ENCODE measurements at places on chromosomes 1 and 21.

DNA sequence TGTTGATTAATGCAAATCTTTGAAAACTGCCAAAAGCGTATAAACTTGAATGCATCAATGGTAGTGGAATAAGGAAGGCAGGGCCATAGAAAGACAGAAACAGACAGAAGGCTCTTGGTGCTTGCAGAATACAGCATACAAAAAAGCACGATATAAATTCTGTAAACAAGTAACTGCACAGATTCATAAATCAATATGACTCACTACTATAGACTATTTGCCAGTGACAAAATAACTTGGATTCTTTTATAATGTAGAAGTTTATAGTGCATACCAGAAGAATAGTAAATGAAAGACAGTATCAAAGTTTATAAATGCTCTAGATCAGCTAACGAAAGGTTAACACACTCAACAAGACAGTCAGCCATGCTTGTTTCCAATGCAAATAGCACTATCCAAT lies 349.6 kb downstream of the PTBP2 start:
- no peak for DNase-seq

GRCh38 chr1:36222481-36223380 lies 1.5 kb upstream of the THRAP3 start:
- DNase-seq = no peak

GRCh38 chr1:93690921-93691789 lies 9.5 kb upstream of the BCAR3 start:
- DNase-seq = no peak

DNA sequence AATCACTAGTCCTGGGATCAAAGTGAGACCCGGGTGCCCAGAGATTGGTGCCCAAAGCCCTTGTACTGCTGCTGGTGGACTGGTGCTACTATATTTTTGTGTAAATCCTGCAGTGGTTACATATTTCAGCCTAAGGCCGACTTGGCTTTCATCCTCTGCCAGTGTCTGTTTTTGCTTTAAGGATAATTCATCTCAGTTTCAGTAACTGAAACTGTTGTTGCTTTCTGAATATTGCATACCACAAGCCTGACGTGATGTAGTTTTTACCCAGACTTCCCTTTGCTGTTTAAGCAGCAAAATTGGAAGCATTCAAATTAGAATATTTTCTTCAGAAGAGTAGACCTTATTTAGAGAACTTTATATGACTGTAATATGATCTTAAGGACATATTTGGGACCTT lies 341.8 kb downstream of the RYR2 start:
- no peak for DNase-seq

DNA sequence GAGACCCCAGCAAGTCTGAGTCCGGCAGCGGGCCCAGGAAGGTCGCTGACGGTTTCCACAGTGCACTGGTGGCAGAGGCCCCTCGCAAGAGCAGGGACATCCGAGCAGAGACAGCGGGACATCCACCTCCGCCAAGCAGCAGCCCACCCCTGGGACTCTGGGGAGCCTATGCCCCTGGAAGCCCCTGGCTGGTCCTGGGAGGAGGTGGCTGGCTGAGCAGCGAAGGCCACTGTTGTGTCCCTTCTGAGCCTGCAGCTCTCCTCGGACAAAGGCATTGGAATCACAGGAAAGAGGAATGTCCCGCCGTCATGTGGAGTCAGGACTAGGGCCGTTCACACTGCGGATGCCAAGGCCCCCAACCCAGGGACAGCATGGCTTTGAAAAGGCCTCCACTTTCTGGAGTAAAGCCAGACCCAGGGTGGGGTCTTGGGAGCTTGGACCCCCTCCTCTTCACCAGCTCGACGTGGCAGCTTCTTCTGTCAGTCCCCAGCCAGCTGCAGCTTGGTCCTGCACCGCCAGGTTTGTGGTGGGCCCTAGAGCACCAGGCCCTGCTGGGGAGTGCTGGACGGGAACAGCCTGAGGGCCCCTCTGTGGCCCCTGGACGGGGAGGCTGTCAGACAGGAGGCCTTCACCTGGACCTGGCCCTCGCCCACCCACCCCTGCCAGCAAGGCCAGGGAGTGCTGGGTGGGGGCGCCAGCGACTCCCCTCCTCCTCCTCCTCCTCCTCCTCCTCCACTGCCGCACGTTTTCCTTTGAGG lies 1.4 kb downstream of the MEGF6 start:
- no peak for DNase-seq

DNA sequence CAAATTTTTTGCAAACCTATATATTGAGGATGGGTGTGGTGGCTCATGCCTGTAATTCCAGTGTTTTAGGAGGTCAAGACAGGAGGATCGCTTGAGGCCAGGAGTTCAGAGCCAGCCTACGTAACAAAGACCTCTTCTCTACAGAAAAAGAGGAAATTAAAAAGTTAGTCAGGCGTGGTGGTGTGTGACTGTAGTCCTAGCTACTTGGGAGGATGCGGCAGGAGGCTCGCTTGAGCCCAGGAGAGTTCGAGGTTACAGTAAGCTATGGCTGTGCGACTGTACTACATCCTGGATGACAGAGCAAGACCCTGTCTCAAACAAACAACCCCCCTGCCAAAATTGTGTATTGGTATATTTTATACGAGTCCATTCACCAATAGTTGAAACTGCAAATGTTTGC lies 589.7 kb downstream of the DPYD start:
- no peak for DNase-seq

DNA sequence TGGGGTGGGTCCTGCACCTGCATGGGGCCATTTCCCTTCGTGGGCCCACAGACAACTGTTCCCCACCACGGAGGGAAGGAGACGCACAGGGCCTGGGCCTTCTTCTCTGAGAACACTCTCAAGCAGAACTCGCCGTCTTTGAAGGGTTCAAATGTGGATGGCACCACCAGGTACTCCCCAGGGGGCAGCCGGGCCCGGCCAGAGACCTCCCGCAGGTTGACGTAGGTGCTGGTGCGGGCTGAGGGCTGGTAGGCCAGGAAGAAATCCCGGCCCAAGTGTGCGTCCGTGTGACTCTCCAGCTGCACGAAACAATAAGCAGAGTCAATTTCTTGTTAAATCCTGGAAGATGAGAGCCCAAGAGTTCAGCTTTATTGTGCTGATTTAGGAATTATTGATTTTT lies 56.4 kb downstream of the CAPN8 start:
- no peak for DNase-seq

DNA sequence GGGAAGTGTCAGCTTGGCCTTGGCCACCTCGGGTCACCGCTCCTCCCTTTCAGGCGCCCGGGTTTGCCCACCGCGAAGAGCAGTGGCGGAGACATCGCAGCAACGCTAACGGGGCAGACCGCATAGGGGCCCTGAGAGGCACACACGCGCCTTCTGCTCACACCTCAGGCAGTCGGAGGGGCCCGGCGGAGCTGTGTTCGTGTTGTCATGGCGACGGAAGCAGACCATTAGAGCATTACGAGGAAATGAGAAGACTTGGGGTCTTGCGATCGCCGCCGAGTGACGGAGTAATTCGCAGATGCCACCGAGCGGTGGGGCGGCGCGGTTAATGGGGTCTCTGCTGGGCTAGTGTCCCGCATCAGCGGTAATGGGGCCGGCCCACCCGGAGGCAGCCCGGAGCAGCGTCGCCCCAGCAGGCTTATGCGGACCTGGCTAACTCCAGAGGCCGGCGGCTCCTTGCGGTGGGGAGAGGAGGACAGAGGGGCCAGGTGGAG lies 144.1 kb downstream of the TNR start:
- DNase-seq = no peak

DNA sequence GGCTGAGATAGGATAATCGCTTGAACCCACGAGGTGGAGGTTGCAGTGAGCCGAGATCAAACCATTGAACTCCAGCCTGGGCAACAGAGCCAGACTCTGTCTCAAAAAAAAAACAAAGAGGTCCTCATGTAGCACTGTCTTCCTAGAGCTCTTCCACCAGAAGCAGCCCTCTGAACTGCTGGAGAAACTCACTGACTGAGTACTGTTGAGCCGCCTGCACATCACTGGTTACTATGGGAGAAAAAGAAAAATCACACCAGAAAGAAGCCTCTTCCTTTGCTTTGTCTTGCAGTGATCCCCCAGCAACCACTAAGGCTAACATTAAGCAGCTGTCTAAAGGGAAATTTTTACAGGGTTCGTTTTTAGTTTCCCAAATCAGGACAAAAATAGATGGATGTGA lies 112.9 kb upstream of the LYPLAL1 start:
- DNase-seq = no peak

- no peak for DNase-seq
Observed at GRCh38 chr1:68116643-68117235, 66.3 kb upstream of the DIRAS3 start.

Measured in C1 segment of cervical spinal cord (tissue), 14 donors.